ENCODE measurements at places on chromosomes 6 and 20. TPM values are rescaled to one million over a fixed set of nuclear protein-coding genes. Genes with fewer than 3 reads are reported as not detected.

EXOC2 gene
- 29.3 TPM for total RNA-seq

DNA sequence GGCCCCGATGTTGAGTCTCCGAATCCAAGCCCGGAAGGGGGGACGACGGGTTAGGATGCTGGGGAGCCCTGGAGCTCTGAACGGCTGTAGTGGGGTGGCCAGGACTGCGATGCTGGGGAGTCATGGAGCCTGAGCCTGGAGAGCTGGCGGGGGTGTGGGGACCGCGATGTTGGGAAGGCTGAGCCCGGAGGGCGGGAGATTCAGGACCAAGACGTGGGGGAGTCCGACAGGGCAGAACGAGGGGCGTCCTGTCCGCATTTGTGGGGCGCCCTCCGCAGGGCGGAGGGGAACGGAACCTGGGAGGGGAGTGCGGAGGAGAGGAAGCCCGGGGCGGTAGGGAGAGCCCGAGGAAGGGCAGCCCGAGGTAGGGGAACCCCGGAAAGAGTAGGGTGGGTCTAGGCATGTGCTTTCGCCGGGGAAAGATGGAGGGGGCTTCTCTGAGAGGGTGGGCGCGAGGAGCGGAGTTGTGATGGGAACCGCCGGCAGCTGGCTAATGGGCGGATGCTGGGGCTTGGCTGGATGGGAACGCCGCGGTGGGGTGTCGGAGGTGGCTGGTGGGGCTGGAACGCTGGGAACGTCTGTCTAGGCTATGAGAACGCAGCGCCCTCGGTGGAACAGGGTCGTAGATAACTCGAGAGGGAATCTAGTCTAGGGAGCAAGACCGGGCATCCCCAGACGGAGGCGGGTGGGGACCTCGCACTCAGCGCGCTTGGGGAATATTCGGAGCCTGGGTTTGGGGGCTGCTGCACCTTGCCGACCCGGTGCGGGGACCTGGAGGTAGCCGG, 684 bp downstream of the PAQR8 start:
- H3K36me3 ChIP-seq, result no peaks in the 10 kb centered on the region
- H3K27me3 ChIP-seq, result no peaks in the 10 kb centered on the region
- peaks cover 24% of the 10 kb centered on the region for H3K4me1 ChIP-seq
- H3K27ac ChIP-seq, result peak overlapping the region; percentile 81
- no peak for DNase-seq

GRCh38 chr6:69422475-69422874, 374.3 kb downstream of the LMBRD1 start:
- H3K36me3 ChIP-seq, result no peaks in the 10 kb centered on the region
- no peaks in the 10 kb centered on the region for H3K4me1 ChIP-seq
- no peak overlapping the region for H3K27ac ChIP-seq

DNA sequence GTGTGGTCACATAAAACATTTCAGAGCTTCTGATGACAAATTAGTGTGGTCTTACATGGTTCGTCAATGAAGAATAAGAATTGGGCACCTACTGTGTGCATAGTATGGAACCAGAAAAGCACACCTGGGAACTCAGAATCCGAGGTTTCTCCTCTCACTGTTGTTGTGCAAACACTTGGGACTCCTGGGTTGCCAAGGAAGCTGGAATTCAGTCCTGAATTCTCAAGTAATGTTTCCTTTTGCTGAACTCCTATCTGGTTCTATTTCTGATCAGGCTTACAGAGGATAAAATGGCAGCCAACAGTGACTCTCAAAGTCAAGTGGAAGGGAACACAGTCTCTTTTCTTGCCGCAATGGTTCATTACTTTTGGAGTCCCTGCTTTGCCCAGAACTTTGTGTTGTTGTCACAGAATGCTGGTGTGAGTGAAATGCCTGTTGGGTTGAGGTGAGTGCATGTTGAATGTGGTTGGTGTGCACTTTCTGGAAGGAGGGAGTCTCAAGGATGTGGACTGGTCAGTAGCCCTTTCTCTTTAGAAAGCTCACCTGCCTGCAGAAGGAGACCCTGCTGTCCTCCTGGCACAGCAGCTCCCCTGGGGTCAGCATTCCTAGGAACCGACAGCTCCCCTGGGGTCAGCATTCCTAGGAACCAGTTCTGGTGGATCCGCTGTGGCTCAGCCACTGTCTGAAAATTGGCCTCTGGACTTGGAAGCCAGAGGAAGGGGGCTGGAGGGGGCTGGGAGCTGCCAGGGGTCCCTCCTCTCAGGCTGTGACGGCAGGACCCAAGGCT, 1.4 kb downstream of the UNC93A start:
- H3K4me1 ChIP-seq, result peaks cover 7% of the 10 kb centered on the region
- H3K27me3 ChIP-seq, result no peaks in the 10 kb centered on the region
- H3K27ac ChIP-seq, result no peak overlapping the region
- H3K4me3 ChIP-seq, result no peak overlapping the region
- DNase-seq, result no peak

DNA sequence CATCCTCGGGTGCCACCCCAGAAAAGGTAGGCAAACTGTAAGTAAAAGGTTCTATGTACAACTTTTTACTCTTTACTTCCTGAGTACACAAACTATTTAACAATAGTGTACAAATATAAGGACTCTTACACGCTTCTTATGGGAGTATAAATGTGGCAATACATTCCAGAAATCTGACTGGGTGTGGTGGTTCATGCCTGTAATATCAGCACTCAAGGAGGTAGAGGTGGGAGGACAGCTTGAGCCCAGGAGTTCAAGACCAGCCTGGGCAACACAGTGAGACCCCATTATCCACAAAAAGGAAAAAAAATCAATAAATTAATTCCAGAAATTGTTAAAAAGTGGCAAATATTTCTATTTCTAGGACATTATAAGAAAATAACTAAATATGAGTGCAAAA, 48.9 kb downstream of the PIGU start:
- DNase-seq, result no peak
- peaks cover 12% of the 10 kb centered on the region for H3K36me3 ChIP-seq
- no peaks in the 10 kb centered on the region for H3K27me3 ChIP-seq
- no peak overlapping the region for H3K27ac ChIP-seq

- DNase-seq, result no peak
- H3K27me3 ChIP-seq, result no peaks in the 10 kb centered on the region
- H3K36me3 ChIP-seq, result no peaks in the 10 kb centered on the region
- H3K4me3 ChIP-seq, result no peak overlapping the region
Measured at GRCh38 chr6:52489881-52490280, 69.7 kb downstream of the EFHC1 start.

DNA sequence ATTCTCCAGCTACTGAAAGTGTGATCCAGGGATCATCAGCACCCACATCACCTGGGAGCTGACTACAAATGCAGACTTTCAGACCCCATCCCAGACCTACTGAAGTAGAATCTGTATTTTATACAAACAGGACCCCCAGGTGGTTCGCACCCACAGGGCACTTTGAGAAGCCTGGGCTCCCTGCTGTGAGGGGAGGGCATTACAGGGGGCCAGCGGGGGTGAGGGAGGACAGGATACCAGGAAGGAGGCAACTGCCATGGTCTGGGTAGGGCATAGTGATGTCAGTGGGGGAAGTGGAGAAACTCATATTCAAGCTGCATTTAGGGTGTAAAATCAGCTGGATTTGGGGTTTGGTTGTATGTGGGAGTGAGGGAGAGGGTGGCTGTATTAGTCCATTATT, 2.0 kb upstream of the ADA start:
- no peak overlapping the region for H3K4me3 ChIP-seq
- H3K27me3 ChIP-seq, result peaks cover 28% of the 10 kb centered on the region
- no peak for DNase-seq
- no peaks in the 10 kb centered on the region for H3K36me3 ChIP-seq

BPIFB1 gene
- not detected for total RNA-seq

DNA sequence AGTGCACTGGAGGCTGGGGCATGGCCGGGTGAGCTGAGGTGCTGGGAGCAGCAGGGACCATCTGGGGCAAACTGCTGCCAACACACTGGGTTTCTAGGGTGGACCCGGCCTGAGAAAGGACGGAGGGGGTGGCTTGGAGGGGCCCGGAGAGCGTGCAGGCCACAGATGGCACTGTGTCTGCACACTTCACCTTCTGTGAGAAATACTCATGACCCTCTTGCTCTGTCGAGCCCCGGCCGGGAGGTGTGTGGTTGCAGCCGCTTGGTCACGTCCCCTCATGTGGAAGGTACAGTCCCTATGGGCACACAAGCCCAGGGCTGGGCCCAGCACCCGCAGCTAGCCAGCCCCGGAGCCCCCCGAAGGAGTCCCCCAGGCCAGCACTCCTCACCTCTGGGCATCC, 59.7 kb downstream of the RBM38 start:
- H3K4me3 ChIP-seq, result no peak overlapping the region
- no peak for DNase-seq
- no peaks in the 10 kb centered on the region for H3K36me3 ChIP-seq
- H3K4me1 ChIP-seq, result peaks cover 15% of the 10 kb centered on the region

- DNase-seq, result no peak
- H3K27ac ChIP-seq, result no peak overlapping the region
- no peaks in the 10 kb centered on the region for H3K36me3 ChIP-seq
Measured at GRCh38 chr6:127732927-127733326, 156.0 kb downstream of the C6orf58 start.

ABHD16B gene
- not detected for total RNA-seq

GRCh38 chr6:42374018-42374669, 77.6 kb downstream of the TRERF1 start:
- H3K4me1 ChIP-seq, result no peaks in the 10 kb centered on the region
- H3K4me3 ChIP-seq, result no peak overlapping the region
- H3K36me3 ChIP-seq, result no peaks in the 10 kb centered on the region
- H3K27ac ChIP-seq, result no peak overlapping the region
- no peak for DNase-seq

DNA sequence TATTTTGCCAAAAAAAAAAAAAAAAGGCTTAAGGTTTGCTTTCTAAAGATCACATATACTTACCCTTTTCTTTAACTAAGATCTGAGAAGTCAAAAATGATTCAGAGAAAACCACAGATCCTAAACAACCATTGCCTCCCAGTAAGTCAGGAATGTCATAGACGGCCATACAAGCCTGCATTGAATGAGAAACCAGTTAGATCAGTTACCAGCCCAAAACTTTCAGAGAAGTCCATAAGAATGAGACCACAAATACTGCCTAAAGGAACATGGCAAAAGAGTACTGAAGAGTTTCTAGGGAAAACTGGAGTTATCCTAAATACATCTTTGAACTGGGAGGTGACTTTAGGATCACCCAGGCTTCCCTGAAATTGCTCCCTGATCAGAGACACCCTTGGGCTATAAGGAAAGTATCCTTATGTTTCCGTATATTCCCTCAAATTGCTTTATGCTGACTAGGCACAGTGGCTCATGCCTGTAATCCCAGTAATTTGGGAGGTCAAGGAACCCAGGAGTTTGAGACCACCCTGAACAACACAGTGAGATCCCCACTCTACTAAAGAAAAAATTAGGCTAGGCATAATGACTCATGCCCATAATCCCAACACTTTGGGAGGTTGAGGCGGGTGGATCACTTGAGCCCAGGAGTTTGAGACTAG, 79.4 kb upstream of the SLC4A11 start:
- H3K36me3 ChIP-seq, result peaks cover 31% of the 10 kb centered on the region
- peaks cover 5% of the 10 kb centered on the region for H3K4me1 ChIP-seq
- no peak for DNase-seq
- H3K4me3 ChIP-seq, result no peak overlapping the region
- H3K27ac ChIP-seq, result no peak overlapping the region
- H3K27me3 ChIP-seq, result no peaks in the 10 kb centered on the region

GRCh38 chr6:136552054-136552453, 1.8 kb upstream of the MAP7 start:
- H3K4me3 ChIP-seq, result no peak overlapping the region
- DNase-seq, result no peak
- peaks cover 26% of the 10 kb centered on the region for H3K27me3 ChIP-seq
- H3K27ac ChIP-seq, result no peak overlapping the region

GRCh38 chr20:49941456-49941855, 5.3 kb downstream of the RNF114 start:
- no peak for DNase-seq
- no peak overlapping the region for H3K27ac ChIP-seq
- peaks cover 17% of the 10 kb centered on the region for H3K4me1 ChIP-seq
- H3K4me3 ChIP-seq, result no peak overlapping the region

GINS1 gene
- 11.5 TPM for total RNA-seq

- no peak for DNase-seq
- no peaks in the 10 kb centered on the region for H3K27me3 ChIP-seq
- no peaks in the 10 kb centered on the region for H3K36me3 ChIP-seq
- no peak overlapping the region for H3K4me3 ChIP-seq
- H3K4me1 ChIP-seq, result peaks cover 11% of the 10 kb centered on the region
Measured at GRCh38 chr6:108556250-108556649, 4.5 kb upstream of the FOXO3 start.

DNA sequence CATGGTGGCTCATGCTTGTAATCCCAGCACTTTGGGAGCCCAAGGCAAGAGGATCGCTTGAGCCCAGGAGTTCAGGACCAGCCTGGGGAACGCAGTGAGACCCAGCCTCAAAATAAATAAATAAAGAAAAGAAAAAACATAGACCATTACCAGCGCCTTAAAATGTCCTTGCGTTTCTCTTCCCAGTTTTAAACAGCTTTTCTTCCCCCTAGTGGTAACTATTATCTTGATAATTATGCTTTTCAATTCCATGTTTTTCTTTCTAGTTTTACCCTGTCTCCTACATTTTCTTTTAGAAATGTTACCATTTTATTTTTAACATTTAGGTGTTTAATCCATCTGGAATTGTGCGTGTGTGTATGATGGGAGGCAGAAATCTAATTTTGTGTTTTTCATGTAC, 24.4 kb downstream of the DNAH8 start:
- no peaks in the 10 kb centered on the region for H3K4me1 ChIP-seq
- no peak overlapping the region for H3K4me3 ChIP-seq

DNA sequence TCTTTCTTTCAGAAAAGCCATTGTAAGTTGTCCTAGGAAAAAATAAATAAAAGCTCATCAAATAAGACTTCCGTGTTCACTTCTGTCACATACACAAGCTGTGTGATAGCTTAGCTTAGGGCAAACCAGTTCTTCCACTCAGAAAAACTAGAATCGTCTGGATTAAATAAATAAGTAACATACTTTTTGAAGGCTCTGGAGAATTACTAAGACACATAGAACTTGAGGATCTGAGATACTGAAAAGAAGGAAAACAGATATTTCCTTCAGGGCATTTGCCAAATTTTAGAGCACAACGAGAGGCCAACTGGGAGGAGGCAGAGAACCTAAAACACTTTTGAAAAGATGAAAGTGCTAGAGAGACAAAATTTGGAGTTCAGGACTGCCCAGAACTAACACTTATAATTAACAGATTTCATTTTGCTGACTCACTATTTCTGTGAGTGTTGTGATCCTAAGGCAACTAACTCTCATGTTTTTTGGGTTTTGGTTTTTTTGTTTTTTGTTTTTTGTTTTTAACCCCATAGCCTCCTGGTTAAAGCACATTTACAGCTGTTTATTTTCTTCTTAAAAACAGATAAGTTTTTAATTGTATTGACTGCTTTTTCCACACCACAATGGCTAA, 38.7 kb upstream of the THEMIS start:
- H3K36me3 ChIP-seq, result no peaks in the 10 kb centered on the region
- H3K27me3 ChIP-seq, result no peaks in the 10 kb centered on the region
- H3K4me1 ChIP-seq, result no peaks in the 10 kb centered on the region
- no peak overlapping the region for H3K4me3 ChIP-seq
- no peak overlapping the region for H3K27ac ChIP-seq
- DNase-seq, result no peak

NKAIN4 gene
- 41.3 TPM for total RNA-seq

DNA sequence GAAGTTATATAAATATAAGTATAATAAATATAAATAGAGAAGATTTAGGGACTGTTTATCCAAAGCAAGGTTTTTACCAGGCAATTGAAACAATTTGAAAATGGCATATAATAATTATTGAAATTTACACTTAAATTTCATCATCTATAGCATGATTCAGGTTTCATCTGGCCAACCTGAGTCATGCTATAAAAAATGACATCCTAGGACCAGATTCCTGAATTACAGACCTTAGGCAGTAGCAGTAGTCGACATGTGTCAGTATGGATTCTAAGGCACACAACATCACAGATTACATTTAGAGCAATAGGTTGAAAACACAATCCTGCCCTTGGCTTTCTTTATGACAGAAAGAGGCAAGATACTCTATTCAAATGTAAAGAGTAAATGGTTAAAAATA, 592.3 kb downstream of the PHF3 start:
- no peak overlapping the region for H3K4me3 ChIP-seq
- no peak for DNase-seq
- no peaks in the 10 kb centered on the region for H3K27me3 ChIP-seq
- no peaks in the 10 kb centered on the region for H3K4me1 ChIP-seq
